ENCODE measurements at places on chromosomes 3 and 15.

- DNase-seq, result no peak
Observed at GRCh38 chr3:69749461-69749860, 10.2 kb downstream of the MITF start.

GRCh38 chr15:84681831-84682230 lies 23.8 kb upstream of the NMB start:
- no peak for DNase-seq

GRCh38 chr3:160141485-160142185 lies 83.6 kb upstream of the C3orf80 start:
- no peak for DNase-seq

DNA sequence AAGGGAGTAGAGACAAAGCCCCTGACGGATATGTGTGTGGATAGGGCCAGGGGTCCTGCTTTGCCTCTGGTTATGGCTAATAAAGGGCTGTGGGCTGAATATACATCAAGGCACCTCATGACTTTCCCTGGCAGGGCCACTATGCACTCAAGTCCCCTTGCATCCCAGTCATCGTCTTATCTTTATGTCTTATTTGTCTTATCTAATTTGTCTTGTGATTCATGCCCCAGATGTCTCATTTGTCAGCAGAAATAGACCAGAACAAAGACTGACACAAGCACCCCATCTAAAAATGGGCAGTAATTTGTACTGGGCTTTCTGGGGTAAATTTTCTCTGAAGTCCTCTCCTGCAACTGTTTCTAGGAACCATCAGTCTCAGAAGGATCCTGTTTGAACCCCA lies 68.6 kb downstream of the ITGA11 start:
- DNase-seq, result no peak

Measured in activated CD4-positive, CD25-positive, alpha-beta regulatory T cell (primary cell).